AG04450 (cell line): ENCODE measurements at places on chromosomes 12 and 14. TPM values are rescaled to one million over a fixed set of nuclear protein-coding genes. Genes with fewer than 3 reads are reported as not detected.

GRCh38 chr12:93447555-93448290 is 6.0 kb upstream of the UBE2N start:
- no peak for DNase-seq

- DNase-seq = no peak
These were observed 216.7 kb downstream of the FOXG1 start for GRCh38 chr14:28983279-28983678.

DNA sequence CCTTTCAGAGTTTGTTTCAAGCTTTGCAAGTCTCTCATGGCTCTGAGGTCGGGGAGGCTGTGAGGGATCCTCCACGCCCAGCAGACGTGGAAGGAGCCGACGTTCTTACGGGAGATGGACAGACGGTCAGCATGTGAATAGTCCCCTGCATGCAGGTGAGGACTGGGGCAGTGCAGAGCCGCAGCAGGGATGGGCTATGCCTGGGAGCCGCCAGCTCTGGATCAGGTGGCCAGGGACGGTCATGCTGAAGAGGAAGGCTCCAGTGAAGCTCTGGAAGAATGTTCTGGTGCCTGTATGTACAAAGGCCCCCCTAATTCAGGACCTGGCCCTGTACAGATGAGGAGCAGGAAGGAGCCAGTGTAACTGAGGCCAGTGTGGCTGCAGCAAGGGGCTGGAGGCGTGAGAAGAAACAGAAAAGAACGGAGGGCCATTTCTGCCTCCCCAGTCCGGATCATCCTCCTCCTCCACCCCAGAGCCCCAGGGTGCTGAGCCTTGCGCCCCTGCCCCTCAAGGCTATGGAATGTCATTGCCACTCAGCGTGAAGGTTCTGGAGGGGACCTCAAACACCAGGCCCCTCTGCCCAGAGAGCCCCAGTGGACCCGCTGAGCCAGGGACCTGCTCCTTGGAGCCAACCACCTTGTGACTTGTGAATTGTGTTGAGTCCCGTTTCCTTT is 96.8 kb upstream of the DIO3 start:
- no peak for DNase-seq

DNA sequence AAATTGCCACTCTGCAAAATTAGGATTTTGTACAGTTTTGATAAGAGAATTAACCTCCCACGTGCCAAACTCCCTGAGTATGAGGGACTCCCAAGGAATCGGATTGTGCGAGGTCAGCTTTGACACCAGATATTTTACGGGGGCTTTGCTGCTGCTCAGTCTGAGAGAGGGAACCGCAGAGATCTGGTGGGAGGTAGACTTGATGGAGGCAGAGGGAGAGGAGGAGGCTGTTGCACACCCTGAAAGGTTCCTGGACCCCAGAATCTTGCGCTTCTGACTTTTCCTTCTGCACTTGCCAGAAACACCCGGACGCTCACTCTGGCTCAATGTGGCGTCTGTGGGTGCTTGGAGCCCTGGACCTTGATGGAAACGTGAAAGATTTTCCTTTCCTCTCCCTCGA is 83.9 kb downstream of the PAPOLA start:
- DNase-seq = no peak

- DNase-seq = no peak
These were observed 251.2 kb upstream of the EGLN3 start for GRCh38 chr14:34201909-34202637.

DNA sequence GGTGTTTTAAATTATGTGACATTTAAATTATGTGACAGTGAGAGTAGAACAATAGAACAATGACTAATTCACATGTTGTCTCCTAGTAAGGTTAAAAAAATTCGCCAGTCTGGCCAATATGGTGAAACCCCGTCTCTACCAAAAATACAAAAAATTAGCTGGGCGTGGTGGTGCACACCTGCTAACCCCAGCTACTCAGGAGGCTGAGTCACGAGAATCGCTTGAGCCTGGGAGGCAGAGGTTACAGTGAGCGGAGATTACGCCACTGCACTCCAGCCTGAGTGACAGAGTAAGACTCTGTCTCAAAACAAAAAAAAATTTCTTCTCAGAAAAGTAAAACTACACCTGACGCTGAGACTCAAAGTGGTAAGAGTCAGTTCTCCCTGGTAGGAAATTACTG is 2.7 kb downstream of the CS start:
- no peak for DNase-seq

- no peak for DNase-seq
These were observed 139.1 kb downstream of the ZFP36L1 start for GRCh38 chr14:68653804-68654203.

DNA sequence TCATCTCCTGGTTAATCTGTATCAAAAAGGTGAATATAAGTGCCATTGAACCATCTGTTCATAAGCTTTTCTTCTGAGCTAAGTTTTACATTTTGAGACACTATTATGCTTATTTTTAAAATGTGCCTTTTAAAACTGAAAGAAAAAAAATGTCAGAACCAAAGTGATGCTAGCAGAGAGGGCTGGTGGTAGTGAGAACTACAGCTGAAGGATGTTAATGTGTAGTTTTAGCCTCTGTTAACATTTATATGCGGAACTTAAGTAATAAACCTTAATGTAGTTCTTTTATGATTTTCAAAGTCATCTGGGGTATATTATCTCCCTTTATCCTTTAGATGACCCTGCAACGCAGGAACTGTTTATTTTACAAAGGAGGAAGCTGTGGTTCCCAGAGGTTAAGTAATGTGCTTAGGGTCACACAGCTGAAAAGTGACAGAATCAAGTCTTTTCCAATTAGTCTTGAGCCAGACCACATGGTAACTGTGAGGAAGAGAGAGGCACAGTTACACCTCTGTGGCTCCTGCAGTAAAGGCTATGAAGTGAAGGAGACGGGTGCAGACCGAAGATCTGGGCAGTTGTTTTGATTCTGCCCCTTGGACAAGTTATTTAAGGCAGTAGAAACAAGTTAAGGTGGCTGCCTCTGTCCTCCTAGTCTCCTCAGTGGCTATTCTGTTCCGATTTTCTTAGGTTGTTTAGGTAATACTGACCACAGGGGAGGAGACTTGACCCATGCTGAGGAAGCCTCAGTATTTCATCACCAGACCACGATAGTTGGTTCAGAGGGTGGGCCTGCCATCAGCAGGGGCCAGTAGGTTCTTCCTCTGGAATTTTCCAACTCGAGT is 23.9 kb downstream of the GNG2 start:
- DNase-seq = peak; percentile 67

GRCh38 chr12:21818627-21819026 is 44.1 kb upstream of the KCNJ8 start:
- peak; percentile 46 for DNase-seq

DNA sequence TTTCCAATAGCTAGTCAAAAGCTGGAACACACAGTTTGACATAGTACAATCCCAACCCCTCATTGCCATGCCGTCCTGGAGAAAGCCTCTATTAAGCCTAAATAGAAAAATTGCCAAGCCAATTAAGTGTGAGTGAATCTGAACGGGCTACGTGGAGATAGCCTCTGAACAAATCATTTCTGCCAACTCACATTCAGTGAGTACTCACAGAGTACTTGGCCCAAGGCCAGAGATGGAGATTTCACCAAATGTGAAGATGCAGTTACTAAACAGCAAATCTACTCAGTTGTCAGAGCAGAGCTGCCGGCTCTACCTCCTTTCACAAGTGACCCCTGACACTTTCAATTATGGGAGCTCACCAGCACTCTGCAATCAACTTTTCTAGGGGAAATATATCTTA is 350.0 kb downstream of the GALC start:
- no peak for DNase-seq

- DNase-seq = no peak
These were observed 27.6 kb downstream of the WASHC3 start for GRCh38 chr12:102033991-102034745.

The SLC25A47 gene
- polyA plus RNA-seq = not detected in 2 replicates

The RND1 gene
- polyA plus RNA-seq = 0.36 and 0.42 TPM in 2 replicates

The FGD6 gene
- 7.1 and 10.2 TPM in 2 replicates for polyA plus RNA-seq
